ENCODE measurements at places on chromosomes 5 and 9.

- no peak for DNase-seq
These were observed 5.1 kb upstream of the RAB14 start for GRCh38 chr9:121206516-121207370.

GRCh38 chr9:80507611-80508010 is 935.8 kb downstream of the TLE4 start:
- no peak for DNase-seq

- DNase-seq, result no peak
These were observed 13.0 kb upstream of the CAMSAP1 start for GRCh38 chr9:135920256-135920930.

GRCh38 chr5:110442856-110443255 is 283.6 kb downstream of the TMEM232 start:
- no peak for DNase-seq

All from breast epithelium (tissue), 4 donors.